ENCODE measurements at places on chromosomes 5 and 9. TPM values are rescaled to one million over a fixed set of nuclear protein-coding genes. Genes with fewer than 3 reads are reported as not detected.

GRCh38 chr5:158198636-158199035 is 339.7 kb upstream of the CLINT1 start:
- DNase-seq, result no peak

Gene PCDHGA3
- 0.24 TPM for total RNA-seq

DNA sequence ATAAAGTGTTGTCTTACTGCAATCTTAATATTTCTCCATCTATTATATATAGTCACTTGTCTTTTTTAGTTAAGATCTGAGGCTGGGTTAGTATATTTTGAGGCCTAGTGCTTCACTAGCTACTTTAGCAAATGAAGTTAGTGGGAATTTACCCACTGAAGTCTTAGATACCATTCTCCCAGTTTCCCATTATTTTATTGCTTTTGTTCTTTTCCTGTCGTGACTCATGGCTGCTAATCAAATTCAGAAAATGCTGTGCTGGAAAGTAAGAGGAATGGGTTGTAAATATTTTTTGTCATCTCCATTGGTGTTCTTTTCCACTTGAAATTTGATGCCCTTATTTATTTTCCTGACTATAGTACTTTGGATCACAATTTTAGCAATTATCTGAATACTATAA is 14.2 kb downstream of the TCERG1 start:
- DNase-seq, result no peak

DNA sequence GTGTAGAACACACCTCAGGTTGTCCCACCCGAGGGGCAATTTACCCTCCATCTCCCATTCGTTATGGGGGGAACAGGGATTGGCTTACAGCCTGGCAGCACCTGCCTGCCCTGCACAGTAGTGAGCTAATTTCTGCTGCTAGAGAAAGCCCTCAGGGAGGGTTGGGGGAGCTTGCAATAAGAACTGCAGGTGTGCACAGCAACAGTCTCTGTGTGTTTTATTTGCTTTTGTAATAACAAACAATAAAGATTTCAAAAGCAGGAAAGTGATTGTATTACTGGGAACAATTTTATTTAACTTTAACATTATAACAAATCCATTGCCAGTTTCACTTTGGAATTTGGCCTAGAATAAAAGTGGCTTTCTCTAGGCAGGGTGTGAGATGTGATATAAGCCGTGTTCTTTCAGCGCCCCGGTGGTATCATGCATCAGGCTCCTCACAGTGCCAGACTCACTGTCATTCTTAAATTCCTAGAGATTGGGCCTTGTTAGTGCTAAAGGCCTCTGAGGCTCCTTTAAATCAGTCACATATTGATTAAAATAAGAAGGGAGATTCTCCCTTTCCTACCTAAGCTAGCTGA is 81.1 kb downstream of the RMI1 start:
- no peak for DNase-seq

Gene ZNF79
- 13.6 TPM for total RNA-seq

DNA sequence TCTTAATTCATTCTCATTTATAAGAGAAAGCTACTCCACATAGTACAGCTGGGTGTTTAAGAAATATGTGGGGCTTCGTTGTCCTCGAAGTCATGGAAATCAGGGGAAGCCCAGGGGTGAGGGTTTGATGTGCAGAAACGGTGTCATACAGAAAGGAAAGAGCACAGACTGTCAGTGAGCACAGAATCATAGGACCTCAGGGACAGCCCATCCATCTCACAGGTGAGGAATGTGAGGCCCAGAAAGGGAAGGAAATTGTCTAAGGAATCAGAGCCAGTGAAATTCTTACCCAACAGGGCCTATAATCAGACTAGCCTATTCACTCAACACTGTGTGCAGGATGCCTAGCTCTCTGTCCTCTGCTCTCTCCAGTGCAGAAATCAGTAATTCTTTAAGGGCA is 535.6 kb downstream of the SPOCK1 start:
- DNase-seq, result no peak

DNA sequence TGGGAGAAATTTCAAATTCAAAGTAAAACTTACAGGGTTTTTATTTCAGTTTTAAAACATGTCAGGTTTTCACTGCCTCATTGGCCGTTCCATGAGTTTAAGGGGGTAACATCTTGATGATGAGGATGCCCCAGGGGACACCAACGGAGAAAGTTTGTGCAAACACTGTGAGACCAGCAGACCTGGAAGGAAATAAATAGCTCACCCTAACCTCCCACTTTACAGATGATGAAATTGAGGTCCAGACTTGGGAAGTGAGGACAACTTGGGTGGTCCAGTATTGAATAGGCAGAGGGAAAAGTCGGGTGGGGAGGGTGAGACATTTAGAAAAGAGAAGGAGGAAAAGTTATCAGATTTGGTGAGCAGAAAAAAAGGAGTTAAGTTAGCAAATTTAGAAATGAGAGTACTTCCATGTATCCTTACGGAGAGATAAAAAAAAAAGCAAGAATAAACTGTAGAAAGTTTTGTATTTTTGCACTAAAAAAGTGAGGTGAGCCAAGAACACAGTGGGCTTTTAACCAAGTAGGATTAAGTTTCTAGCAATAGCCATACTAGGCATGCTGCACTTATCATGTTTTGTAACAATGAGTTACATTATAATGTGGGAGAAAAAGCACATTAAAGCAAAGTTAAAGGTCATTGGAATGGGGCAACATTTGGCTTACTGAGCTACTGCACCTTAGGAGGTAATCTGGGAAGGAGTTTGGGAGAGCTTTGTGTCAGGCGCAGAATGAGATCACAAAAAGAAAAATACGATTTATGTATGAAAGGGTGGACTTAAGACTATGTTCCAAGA is 125.1 kb downstream of the GAS1 start:
- no peak for DNase-seq
